Right kidney (tissue), 9 donors: ENCODE measurements at places on chromosomes 12 and 14.

DNA sequence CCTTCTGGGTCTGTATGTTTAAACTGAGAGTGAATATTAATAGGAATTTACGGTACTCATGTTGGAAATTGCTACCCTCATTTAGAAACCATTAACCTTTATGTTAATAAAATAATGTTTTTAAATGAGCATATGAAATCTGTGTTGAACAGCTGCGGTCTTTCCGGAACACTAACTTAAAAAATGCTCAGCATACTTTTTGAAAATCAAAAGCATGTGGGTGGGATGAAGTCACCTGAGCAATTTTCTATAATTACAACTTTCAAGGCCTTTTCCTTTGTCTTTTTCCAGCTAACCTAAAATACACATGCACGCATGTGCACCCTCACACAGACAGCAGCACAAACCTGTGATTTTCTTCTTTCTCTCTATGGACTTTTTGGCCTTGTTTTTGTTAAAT, 39.8 kb downstream of the BORCS5 start:
- DNase-seq, result no peak

DNA sequence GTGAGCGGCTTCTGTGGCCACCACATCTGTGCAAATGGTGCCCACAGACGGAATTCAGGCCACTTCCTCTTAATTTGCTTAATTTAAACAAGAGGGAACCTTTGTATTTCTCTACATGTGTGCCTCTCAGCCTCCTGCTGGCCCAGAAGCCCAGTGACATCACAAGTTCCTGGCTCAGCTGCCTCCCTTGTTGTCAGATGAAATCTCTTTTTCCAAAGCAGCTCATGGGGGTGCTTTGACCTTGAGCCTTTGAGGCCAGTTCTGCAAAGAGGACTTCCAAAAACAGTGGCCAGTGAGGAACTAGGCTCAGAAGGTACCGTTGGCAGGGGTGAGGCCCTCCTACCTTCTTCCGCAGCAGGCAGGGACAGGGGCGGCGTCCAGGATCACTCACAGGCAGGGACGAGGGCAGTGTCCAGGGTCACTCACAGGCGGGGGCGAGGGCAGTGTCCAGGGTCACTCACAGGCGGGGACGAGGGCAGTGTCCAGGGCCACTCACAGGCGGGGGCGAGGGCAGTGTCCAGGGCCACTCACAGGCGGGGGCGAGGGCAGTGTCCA, 35.0 kb upstream of the GALNT9 start:
- DNase-seq, result no peak

GRCh38 chr14:63996625-63997220, 143.9 kb downstream of the SYNE2 start:
- DNase-seq, result no peak

- DNase-seq, result no peak
Measured at GRCh38 chr12:57823131-57823907, 4.8 kb upstream of the AVIL start.

DNA sequence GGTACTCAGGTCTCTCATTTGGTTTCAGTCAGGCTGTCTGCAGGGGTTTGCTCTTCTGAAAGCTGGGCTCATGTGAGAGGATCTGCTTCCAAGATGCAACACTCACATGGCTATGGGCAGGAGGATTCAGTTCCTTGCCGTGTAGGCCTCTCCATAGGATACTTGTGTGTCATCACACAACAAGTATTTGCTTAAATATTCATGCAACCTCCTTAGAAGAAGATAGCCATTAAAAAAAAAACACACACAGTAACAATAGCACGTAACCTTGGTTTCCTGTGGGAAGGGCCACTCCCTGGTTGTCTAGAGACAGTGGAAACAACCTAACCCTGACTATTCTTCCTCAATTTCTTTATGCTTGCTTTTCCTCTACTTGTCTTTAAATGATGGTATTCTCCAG, 31.8 kb upstream of the CLEC4E start:
- no peak for DNase-seq

DNA sequence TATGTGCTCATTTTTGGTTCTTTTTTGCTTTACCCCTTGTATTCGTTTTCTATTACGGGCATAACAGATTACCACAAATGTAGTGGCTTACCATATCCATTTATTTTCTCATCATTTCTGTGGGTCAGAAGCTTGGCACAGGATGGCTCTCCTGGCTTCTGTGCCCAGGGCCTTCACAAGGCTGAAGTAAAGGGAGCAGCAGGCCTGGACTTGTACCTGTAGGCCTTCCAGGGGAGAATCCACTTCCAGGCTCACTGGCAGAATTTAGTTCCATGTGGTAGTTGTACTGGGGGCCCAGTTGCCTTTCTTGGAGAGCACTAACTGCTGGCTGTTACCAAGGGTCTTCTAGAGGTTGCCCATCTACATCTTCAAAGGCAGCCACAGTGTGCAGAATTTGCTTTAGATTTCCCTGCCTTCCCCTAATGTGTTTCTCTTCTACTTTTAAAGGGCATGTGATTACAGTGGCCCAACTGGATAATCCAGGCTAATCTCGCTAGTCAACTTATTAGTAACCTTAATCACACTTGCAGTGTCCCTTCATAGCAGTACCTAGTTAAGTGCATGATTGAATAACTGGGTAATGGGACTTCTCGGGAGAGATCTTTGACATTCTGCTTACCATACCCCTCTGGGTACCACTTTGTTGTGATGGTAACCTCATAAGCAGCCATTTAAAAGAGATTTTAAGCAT, 67.0 kb downstream of the CRADD start:
- no peak for DNase-seq

DNA sequence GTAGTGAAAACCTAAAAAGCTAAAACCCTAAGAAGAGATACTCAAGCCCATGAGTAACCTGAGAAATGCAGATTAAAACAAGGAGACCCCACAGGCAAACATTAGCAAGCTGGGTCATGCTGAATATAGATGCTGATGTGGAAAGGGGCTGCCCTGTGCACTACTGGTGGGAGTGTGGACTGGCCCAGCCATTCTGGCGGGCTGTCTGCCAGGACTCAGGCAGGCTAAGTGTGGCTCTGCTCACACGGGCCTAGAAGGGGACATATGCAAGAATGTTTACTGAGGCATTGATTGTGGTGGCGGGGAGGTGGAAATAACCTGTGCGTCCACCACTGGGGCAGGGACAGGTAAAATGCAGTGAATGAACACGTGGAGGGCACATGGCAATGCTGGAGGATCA, 48.3 kb downstream of the SPTB start:
- no peak for DNase-seq

DNA sequence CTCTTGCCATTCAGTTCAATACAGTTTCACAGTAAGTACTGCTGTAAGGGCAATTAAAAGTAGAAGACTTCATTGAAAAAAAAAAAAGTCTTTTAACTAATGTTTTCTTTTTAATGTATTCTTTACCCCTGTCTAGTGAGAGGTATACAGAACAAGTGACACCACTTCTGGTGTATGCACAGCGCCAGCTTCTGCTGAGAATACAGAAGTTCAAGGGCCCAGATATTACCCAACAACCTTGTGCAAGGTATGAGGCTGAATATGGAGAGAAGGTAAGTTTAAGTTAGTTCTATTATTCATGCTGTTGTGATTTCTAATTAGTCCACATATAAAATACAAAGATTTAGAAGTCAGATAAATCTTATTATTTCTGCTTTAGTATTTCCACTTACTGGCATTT, 168.7 kb downstream of the CFAP54 start:
- DNase-seq, result no peak

DNA sequence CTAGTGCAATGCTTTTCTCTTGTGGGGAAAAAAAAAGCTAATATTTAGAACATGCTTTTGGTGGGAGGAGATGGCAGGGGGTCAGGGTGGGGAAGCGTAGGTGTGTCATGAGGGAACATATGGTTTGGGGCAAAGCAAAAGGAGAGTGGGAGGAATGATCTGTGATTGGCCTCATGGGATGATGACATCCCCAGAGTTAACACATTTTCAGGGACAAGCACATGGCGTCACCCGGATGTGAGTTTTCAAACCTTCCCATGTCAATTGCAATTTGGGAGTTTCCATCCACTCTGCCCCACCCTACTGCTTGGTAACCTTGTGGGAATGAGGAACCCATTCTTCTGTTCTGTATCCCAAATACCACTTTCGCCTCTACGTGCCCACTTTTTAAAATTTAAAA, 164.2 kb downstream of the SSPN start:
- DNase-seq, result no peak

DNA sequence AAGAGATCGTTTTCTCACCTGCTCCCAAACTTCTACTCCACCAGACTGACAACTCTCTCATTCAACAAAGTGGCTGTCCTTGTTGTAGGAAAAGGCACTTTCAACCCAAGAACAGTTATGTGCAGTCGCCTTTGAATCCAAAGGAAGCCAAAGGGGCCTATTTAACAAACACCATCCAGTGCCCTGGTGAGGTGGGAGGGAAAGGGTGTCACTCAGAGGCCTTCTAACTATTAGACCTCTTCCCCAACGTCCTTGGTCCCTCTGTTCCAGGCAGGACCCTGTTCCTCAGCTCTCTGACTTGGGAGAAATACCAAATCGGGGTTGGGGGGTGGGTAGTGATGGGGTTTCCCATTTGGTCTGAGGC, 3.2 kb downstream of the SIX4 start:
- no peak for DNase-seq

- no peak for DNase-seq
Measured at GRCh38 chr12:98185606-98186005, 329.8 kb upstream of the TMPO start.

GRCh38 chr12:42987216-42987650, 397.7 kb upstream of the PRICKLE1 start:
- DNase-seq, result peak; percentile 16
